ENCODE measurements at places on chromosomes 6 and 20.
A peak's percentile ranks its signal among the peaks of the same experiment; 100 is the strongest.

GRCh38 chr6:128712898-128713297 is 170.0 kb upstream of the LAMA2 start:
- peak; percentile 61 for DNase-seq

DNA sequence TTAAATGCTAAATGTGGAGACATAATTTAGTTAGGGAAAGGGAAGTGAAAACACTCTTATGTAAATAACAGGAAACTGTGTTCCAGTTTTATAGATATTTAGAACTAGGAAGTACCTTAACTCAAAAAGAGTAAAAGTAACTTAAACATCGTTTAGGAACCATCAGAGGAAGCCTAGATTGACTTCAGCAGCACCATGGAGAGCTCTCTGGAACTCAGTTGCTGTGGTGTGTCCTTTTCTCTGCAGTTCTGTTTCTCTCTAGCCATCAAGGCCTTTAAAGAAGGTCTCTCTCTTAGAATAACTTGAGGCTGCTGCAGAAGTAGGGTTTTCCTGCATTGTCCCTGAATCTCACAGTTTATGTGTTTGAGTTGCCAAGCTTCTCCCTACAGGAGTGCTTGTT is 26.9 kb downstream of the CLVS2 start:
- no peak for DNase-seq

DNA sequence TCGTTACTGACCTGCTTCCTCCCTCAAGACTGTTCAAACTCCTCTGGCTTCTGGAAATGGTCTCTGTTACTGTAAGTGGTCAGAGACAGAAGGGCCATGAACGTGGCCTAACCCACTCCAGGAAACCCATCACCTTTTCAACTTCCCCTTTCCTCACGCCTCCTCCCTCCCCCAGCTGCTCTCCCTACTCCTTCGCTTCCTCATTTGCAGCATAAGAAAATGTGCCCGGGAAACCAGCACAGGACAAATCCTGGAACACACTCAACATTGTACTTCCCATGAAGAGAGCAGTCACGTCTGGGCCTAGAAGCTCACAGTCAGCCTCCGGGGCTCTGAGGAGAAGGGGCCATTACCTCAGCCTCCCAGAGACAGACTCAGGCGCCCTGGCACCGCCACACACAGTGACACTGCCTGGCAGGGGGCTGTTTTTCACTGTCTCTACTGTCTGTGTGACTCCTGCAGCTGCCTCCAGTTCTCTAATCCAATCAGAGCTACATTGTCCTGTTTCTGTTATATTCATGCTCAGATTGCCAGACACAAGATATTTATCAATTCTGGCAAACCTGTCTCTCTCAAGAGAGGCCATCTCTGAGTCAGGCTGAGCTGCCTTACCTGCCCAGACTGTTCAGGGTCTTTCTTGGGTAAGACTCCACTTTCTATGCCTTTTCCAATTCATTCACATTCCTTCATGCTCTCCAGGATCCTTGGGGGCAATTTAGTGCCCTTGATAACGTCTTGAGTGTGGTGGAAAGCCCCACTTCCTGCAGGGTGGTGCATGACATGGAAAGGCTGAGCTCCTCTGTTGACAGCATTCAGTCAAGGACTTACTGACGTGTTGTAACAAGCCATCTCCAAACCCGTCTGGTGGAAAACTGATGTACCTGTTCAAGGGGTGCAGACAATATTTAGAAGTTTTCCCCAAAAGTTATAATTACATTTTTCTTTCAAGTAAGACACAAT is 242.2 kb downstream of the HIVEP2 start:
- no peak for DNase-seq

GRCh38 chr20:12786276-12786675 is 222.5 kb upstream of the SPTLC3 start:
- DNase-seq = no peak

DNA sequence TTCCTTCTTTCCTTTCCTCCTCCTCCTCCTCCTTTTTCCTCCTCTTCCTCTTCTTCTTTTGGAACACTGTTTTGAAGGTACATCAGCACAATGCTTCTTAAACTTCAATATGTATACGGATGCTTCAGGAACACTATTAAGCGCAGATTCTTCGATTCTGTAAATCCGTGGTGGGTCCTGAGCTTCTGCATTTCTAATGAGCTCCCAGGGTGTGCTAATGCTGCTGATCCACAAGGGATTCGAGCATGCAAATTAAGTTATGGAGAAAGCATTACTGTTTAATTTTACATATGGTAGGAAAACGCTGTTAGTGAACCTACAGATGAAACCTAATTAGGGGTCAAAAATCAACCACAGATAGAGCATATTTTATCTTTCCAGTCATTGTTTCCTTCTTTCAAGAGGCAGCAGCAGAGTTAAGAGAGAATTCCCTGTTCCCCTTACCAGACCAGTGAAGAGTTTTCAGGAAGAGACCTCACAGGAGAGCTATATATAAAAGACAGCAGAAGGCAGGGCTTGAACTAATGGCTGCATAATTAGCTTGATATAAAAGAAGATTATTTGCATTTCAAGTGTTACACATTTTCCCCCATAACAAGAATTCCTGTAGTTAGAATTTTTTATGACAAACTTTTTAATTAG is 47.2 kb downstream of the KIF13A start:
- no peak for DNase-seq

DNA sequence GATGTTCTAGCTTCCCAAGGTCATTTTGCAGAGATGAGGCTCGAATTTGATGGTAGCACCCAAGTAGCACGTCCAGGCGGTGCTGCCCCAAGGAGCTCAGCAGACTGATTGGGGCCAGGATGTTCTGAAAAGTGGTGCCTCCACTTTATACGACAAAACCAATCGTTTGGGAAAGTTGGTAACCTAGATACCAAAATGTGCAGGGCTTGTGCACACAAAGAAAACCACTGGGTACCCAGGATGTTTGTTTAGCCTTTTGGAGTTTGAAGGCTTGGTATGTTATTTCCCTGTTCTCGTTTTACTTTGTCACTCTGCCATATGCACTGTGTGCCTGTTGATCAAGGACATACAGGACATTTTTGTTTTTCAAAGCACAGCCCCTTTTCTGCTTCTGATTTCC is 40.7 kb upstream of the PBOV1 start:
- DNase-seq = no peak

DNA sequence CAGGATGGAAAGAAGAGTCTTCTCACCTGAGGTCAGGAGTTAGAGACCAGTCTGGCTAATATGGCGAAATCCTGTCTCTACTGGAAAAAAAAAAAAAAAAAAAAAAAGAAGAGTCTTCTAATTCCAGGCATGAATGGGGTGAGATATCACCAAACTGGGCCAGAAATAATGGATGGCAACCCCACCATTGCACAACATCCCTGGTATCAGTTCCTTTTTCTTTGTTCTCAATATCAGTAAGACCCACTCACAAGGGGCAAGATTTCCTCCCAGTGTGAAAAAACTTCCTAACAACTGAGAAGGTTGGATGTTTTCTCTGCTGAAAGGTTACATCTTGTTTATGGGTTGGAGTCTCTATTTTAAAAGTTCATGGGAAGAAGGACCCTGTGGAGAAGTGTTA is 23.6 kb upstream of the NR2E1 start:
- DNase-seq = no peak

DNA sequence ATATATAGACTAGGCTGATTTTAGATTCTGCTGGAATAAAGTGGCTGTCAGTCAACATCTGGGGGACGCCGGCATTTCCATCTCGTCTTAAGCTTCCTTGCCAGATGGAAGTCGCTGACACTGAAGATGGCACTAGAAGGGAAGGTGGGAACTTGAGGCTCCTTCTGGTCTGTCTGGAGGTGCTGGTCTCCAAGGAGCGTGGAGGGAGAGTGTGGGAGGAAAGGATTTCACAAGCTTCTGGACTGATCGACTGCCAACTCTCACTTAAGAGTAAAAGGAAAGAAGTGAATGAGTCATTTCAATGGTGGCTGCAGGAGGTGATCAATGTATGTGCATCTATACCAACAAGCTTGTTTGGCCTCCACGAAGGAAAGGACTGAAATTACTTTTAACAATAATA is 40.4 kb downstream of the DUSP22 start:
- peak; percentile 70 for DNase-seq

- DNase-seq = no peak
Observed at GRCh38 chr6:137870744-137871247, 3.7 kb downstream of the TNFAIP3 start.

- DNase-seq = no peak
Observed at GRCh38 chr6:150036081-150036480, 10.7 kb upstream of the RAET1L start.

DNA sequence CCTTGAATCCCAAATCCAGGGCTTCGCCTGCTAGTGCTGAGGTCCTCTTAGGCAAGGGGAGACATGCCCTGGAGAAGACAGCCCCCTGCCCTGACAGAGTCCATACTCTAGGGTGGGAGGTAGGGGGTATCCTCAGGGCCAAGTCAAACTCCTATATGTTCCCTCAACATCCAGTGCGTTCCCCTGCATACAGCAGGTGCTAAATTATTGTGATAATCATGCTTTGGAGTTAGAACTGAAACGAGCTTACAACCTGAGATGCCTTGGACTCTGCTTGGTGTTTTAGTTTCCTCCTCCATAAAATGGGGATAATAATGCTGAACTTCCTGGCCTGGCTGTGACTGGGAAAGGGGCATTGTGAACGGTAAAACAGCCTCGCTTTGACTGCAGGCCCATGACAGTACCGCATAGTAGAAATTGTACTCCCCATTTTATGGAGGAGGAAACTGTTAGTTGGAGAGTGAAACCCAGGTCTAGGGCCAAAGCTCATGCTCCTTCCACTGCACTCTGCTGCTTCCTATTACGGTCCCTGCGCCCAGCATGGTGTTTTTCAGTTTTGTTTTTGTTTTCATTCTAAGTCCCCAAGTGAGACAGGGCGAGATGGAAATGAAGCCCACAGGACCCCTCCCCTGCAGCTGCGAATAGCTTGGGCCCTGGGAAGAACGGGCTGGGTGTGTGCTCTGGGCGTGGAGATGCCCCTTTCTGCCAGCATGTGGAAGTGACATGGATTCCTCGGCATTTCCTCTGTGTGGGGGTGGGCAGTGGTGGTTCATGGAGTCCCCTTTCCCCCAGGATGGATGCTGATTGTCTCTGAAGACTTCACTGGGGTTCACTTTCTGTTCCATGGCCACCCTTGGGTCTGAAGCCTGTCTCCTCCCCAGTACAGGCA is 162.5 kb downstream of the VEGFA start:
- peak; percentile 35 for DNase-seq

DNA sequence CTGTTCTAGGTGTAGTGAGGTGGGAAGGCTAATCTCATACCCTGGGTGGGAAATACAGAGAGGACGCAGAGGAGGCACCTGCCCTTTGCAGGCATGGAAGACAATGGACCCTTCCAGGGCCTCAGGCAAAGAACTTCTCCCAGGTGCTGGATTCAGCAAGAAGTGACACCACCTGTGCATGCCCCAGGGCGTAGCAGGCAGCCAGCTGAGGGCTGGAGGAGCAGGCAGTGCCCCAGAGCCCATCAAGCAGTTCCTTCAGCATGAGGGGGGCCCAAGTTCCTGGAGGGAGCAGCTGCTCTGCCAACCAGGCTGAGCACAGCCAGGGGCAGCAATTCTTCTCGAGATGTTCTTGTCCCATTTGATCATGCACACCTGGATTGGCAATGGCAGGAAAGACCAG is 170.3 kb upstream of the PDE10A start:
- DNase-seq = no peak

GRCh38 chr6:135269481-135269891 is 88.4 kb downstream of the MYB start:
- DNase-seq = no peak

- no peak for DNase-seq
Observed at GRCh38 chr6:133047065-133047665, 194.0 kb upstream of the EYA4 start.

DNA sequence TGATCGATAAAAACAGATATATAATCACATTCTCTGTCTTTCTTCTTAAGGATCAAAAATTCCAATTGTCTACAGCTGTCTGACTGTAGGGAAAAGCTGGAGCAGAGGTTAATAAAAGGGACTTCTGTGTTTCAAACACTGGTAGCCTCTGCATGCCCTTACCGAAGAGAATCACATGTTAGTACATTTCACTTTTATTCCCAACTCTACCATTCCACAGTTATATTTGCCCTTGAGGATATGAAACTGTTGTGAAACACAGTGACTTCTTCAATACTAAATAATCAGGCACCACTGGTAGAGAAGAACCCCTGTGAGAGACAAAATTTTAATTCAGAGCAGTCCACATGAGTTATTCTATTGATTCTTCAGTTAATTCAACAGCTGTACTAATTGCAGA is 1187.3 kb upstream of the CITED2 start:
- no peak for DNase-seq

DNA sequence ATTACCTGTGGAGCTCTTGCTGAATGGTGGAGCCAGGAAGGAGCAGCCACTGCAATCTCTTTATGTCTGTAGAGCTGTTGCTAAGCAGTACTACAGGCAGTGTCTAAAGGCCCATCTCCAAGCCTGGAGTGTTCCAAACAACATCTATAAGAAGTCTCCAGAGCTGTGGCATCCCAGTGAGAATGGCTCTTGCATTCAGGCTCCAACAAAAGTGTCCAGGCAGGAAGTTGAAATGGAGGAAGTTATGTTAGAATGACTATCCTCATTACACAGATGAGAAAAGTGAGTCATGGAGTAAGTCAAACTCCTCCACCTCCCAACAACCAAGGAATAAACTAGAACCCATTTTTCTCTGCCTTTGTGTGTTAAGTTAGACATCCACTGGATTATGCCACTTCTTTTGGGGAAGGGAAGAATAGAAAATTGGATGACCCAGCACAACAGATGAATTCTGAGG is 288.5 kb upstream of the STXBP5 start:
- DNase-seq = peak; percentile 55

DNA sequence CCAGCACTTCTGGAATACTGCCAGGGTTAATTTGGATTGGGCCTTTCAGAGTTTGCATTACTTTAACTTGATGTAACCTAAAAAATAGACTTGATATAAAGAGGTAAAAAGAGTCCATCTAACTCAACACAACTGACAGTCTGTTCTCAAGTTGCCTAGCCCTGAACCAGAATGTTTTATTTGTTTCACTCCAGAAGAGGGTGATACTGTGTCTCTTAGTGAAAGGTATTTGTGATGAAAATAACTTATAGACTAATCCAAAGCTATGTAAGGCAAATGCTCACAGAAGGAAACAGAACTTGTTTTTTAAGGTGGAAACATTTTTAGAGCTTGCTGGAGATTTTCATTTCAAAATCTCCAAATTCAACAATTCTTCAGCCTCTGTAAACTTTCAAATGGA is 469.1 kb upstream of the RUNX2 start:
- peak; percentile 40 for DNase-seq

DNA sequence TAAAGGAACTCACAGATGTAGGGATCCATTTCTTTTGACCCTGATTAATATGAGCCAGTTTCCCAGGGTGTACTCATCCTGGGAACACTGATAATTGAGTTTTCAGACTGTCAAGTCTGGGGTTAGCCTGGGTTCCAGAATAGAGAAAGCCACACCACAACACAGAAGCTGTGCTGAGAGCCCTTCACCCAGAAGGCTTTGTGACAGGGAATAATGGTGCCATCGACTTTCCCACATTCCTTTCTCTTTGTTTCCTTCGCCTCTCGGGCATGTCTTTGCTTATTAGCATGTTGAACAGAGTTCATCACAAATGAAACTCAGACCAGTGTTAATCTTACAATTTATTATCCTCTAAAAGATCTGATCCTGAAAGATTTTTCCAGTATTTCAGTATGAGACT is 95.0 kb downstream of the TCP11 start:
- DNase-seq = no peak

- DNase-seq = no peak
Observed at GRCh38 chr20:42494290-42494689, 695.4 kb downstream of the PTPRT start.
